Left ventricle myocardium inferior (tissue), 1 donor: ENCODE measurements at places on chromosomes 11 and 22. TPM values are rescaled to one million over a fixed set of nuclear protein-coding genes. Genes with fewer than 3 reads are reported as not detected.

- no peaks in the 10 kb centered on the region for H3K27me3 ChIP-seq
- H3K4me3 ChIP-seq = no peak overlapping the region
- no peaks in the 10 kb centered on the region for H3K36me3 ChIP-seq
- DNase-seq = no peak
- no peak overlapping the region for H3K27ac ChIP-seq
- H3K4me1 ChIP-seq = peaks cover 55% of the 10 kb centered on the region
Observed at GRCh38 chr11:20020198-20020597, 140.1 kb downstream of the DBX1 start.

- peak overlapping the region; percentile 78 for H3K27ac ChIP-seq
- peaks cover 18% of the 10 kb centered on the region for H3K36me3 ChIP-seq
- no peak overlapping the region for H3K4me3 ChIP-seq
- H3K27me3 ChIP-seq = no peaks in the 10 kb centered on the region
Observed at GRCh38 chr11:61851900-61852295, 23.8 kb downstream of the FADS2 start.

DNA sequence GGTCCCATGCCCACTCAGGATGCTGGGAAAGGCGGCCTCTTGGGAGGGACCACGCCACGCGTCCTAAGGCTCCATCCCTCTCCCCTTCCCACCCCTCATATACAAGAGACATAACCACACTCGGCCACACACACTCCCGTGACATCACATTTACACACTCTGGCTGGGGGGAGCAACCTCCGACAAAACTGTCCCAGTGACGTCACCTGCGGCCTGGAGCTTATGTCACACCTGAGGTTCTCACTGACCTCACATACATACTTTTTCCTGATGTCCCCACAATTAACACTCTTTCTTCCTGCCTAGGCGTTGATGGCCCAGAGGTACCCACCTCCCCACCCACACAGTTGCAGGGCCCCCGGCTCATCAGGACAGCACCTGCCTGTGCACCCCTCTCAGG lies 1.9 kb downstream of the ELFN2 start:
- peaks cover 100% of the 10 kb centered on the region for H3K27me3 ChIP-seq
- H3K4me3 ChIP-seq = no peak overlapping the region
- no peak overlapping the region for H3K27ac ChIP-seq
- DNase-seq = no peak

DNA sequence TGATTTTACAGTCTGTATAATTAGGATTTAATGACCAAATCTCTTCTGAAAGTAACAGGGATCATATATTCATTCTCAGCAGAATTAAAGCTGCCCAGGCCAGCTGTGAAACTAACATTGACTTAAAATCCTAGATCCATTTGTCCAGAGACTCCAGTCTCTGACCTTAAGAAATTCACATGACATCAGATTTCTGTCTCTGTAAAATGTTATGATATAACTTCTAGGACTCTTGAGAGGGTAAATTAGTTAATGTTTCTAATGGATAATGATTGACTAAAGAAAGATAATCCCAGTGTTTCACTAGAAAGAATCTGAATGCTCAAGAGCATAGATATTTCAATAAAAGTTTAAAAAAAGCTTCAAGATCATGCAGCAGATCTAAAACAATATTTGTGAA lies 6.3 kb downstream of the NOX4 start:
- H3K4me3 ChIP-seq = no peak overlapping the region
- no peaks in the 10 kb centered on the region for H3K4me1 ChIP-seq
- peaks cover 19% of the 10 kb centered on the region for H3K27me3 ChIP-seq
- peaks cover 8% of the 10 kb centered on the region for H3K36me3 ChIP-seq
- H3K27ac ChIP-seq = no peak overlapping the region

GRCh38 chr11:117983163-117983475 lies 3.1 kb upstream of the IL10RA start:
- no peaks in the 10 kb centered on the region for H3K36me3 ChIP-seq
- no peak overlapping the region for H3K27ac ChIP-seq
- DNase-seq = no peak
- peaks cover 30% of the 10 kb centered on the region for H3K4me1 ChIP-seq

- H3K27ac ChIP-seq = peak overlapping the region; percentile 65
- H3K27me3 ChIP-seq = no peaks in the 10 kb centered on the region
- no peak overlapping the region for H3K4me3 ChIP-seq
- DNase-seq = no peak
- peaks cover 60% of the 10 kb centered on the region for H3K4me1 ChIP-seq
Observed at GRCh38 chr11:35811783-35812182, 132.1 kb upstream of the LDLRAD3 start.

DNA sequence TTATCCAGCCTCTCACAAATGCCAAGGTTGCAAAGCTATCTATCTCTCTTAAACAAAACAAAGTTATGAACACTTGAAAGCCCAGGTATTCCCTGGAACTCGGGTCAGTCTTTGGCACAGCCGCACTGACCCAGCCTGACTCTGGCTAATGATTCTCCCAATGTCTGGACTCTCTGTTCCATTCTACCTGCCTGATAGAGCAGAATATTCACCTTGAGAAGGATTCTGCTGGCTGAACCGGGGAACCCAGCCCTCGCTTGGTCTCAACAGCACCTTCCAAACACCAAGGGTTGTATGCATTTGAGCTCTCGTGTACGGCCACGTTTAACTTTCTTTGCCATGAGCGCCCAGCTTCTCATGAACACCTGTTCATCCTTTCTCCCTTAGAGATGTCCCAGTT lies 116.8 kb downstream of the ZBTB16 start:
- H3K36me3 ChIP-seq = no peaks in the 10 kb centered on the region
- peaks cover 96% of the 10 kb centered on the region for H3K4me1 ChIP-seq
- H3K27me3 ChIP-seq = no peaks in the 10 kb centered on the region
- H3K27ac ChIP-seq = peak overlapping the region; percentile 100

DNA sequence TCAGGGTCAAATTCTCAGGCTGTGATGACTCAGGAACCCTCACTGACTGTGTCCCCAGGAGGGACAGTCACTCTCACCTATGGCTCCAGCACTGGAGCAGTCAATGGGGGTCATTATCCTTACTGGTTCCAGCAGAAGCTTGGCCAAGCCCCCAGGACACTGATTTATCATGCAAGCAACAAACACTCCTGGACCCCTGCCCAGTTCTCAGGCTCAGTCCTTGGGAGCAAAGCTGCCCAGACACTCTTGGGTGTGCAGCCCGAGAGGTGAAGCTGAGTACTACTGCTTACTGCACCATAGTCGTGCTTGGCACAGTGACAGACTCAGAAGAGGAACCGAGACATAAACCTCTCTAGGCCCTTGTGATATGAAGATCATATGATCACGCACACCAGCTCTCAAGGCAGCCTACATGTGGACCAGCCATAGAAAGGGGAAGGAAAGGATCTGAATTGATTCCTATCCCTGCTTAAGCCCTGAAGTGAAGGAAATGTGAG lies 58.2 kb downstream of the ZNF280B start:
- H3K4me1 ChIP-seq = no peaks in the 10 kb centered on the region
- H3K4me3 ChIP-seq = no peak overlapping the region
- H3K27me3 ChIP-seq = peaks cover 94% of the 10 kb centered on the region
- no peaks in the 10 kb centered on the region for H3K36me3 ChIP-seq
- DNase-seq = no peak
- no peak overlapping the region for H3K27ac ChIP-seq

DNA sequence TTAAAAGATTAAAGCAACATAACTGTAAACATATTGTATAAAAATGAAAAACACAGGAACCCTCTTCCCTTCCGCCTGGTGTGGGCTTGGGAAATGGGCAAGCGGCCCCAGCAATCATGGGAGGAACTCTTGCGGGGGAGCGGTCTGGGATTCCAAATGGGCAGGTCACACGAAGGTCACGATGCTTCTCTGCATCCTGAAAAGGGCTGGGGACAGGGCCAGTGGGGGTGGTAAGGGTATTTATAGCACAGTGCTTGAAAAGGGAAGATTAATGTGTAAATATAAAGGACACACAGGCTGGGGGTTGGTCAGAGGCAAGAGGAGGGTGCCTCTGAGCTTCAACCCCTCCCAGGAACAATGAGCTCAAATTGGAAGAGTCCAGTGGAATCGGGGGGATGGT lies 46.9 kb upstream of the OR4B1 start:
- H3K27me3 ChIP-seq = no peaks in the 10 kb centered on the region
- H3K36me3 ChIP-seq = no peaks in the 10 kb centered on the region
- peaks cover 65% of the 10 kb centered on the region for H3K4me1 ChIP-seq
- H3K4me3 ChIP-seq = peak overlapping the region; percentile 51

DNA sequence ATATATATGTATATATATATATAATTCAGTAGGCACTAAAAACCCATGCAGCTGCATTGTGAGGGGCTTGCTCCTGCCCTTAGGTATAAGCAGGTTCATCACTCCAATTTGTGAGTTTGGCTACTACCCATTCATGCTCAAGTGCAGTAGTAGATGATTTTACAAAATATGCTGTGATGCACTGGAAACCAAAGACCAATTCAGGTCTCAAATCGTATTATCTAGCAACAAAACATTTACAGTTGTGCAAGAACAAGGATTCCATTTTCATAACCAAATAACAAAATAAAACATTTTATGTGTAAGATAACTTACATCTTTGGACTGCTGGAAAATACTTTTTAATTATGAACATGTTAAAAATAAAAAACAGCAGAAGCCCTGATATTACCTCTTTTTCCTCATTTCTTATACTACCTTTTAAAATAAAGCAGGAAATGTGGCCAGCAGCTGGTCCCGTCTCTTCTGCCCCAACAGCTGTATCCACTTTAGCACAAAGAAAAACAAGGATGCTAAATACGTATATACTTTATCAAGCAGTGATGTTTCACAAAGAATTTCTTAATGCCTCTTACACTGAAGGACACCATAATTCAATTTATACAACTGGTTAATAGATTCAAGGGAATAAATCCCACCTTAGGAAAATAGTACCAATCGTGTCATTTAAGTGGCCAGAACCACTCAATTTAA lies 2.8 kb downstream of the CREBZF start:
- H3K36me3 ChIP-seq = peaks cover 26% of the 10 kb centered on the region
- H3K4me1 ChIP-seq = peaks cover 82% of the 10 kb centered on the region
- H3K4me3 ChIP-seq = peak overlapping the region; percentile 88
- no peak overlapping the region for H3K27ac ChIP-seq

GRCh38 chr11:17280494-17281127 lies 4.1 kb downstream of the NUCB2 start:
- no peak overlapping the region for H3K27ac ChIP-seq
- peaks cover 31% of the 10 kb centered on the region for H3K4me1 ChIP-seq
- H3K36me3 ChIP-seq = peaks cover 26% of the 10 kb centered on the region

DNA sequence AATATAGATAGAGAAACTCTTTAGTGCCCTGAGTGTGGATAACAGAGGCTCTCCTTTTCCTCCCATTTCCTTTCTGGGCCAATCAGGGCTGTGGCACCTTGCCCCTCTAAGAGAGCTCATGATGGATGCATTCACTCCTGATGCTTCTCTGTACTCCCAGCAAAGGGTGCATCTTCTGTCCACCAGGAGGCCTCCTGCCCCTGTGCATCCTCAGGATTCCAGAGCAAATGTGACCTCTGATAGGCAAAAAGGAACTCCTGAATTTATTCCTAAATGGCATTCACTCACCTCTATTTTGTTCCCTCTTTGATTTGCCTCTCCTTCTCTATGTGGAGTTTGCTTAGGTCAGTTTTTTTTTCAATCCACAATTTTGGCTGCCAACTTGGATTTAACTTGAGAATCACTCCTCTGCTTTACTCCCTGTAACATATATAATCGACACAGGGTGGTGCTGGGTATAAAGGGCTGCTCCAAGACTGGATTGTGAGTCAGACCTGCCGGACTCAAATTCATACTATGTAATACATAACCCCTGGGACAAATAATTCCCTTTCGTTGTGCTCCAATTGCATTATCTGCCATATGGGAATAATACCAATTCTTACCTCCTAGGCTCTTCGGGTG lies 1.1 kb upstream of the MRGPRX4 start:
- no peaks in the 10 kb centered on the region for H3K4me1 ChIP-seq
- H3K27ac ChIP-seq = no peak overlapping the region
- no peaks in the 10 kb centered on the region for H3K36me3 ChIP-seq
- peaks cover 59% of the 10 kb centered on the region for H3K27me3 ChIP-seq

DNA sequence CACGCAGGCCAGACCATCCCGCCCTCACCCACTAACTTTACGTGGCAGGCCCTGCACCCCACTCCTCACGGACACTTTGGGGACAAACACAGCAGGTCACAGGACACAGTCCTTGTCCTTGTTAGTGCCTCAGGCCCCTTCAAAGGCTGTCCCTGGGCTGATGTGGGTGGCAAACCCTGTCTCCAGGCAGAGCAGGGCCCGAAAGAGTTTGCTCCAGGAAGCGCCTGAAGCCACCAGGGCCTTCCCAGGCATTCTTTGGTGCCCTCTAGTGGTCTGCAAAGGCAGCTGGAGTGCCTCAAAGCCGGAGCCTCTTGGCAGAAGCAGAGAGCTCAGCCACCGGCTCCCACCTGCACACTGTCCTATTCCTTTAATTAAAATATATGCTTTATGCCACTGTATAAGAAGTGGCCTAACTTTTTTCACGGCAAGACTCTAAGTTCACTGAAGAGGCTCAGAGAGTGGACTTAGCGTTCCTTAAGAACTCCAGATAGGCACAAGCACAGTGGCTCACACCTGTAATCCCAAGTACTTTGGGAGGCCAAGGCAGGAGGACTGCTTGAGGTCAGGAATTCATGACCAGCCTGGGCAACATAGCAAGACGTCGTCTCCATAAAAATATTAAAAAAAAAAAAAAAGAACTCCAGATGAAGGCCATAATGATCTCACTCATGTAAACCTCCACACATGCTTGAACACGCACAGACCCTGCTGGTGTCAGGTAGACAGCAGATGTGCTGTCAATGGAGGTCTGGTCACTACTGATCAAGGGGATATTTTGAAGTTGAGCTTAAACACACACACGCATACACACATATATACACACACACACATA lies 11.1 kb downstream of the TXN2 start:
- H3K27ac ChIP-seq = peak overlapping the region; percentile 92
- H3K27me3 ChIP-seq = no peaks in the 10 kb centered on the region
- H3K4me3 ChIP-seq = no peak overlapping the region
- H3K4me1 ChIP-seq = peaks cover 66% of the 10 kb centered on the region
- peak; percentile 78 for DNase-seq

Gene PIH1D2
- total RNA-seq = 2.2 TPM

Gene TRPM5
- total RNA-seq = not detected

Gene CALCA
- not detected for total RNA-seq

Gene CECR2
- 3.1 TPM for total RNA-seq

Gene DEFB131B
- not detected for total RNA-seq

Gene TPBGL
- 0.16 TPM for total RNA-seq
